ENCODE measurements at places on chromosomes 6 and 20.
A peak's percentile ranks its signal among the peaks of the same experiment; 100 is the strongest.

GRCh38 chr20:9756660-9757059 lies 82.2 kb downstream of the PAK5 start:
- DNase-seq, result no peak

DNA sequence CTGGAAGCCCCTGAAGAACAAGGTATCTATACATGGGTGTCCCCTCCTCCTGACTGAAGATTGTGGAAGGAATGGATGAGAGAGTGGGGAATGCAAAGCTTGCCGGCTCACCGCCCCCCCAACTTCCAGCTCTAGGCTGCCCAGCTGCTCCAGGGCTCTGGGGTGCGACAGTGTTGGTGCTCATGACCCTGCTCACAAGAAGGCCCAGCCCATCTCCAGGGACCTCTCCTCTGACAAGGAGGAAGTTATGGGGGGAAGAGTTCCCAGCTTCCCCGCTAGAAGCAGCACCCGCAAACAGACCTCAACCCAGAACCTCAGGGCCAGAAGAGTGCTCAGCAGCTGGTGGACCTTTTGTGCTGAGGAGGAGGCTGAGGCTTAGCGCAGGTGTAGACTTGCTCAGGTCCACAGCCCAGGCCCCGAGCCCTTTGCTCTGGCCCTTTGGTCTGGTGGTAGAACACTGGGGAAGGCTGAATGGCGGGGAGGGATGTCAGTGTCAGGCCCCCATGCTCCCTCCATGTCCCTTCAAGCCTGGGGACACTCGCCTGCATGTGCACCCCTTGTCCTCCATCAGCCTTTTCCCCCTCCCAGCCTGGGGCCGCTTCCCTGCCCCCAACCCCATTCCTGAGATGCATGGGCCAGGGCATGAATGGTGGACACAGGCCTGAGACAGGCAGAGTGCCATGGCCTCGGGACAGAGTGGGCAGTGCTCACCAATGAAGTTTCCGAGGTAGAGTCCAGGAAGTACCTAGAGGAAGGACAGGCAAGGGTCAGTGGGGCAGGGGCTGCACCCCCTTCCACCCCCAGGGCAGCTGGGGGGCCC lies 1.3 kb downstream of the DUSP15 start:
- DNase-seq, result no peak

- no peak for DNase-seq
Measured at GRCh38 chr20:57493091-57493615, 31.8 kb downstream of the CTCFL start.

- no peak for DNase-seq
Measured at GRCh38 chr6:126664271-126664670, 324.4 kb downstream of the CENPW start.

DNA sequence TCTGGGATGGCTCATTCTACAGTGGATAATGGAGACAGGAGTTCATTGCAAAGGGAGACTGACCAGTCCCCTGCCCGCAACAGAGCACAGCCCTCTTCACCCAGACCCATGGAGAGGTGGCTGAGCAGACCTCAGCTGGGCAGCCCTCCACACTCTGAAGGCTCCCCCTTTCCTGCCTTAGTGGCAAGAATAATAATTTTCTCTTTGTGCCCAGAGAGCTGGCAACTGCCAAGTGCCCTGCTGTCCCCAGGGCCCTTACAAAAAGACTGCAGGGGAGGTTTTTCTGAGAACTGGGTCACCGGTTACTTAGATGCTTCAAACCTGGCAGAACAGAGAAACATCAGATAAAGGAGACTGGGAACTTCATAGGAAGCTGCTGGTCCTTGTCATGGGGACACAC lies 35.4 kb upstream of the ZNFX1 start:
- no peak for DNase-seq

GRCh38 chr6:112504621-112505020 lies 157.5 kb downstream of the RFPL4B start:
- no peak for DNase-seq

- no peak for DNase-seq
Measured at GRCh38 chr6:43127180-43127579, 43.9 kb upstream of the SRF start.

DNA sequence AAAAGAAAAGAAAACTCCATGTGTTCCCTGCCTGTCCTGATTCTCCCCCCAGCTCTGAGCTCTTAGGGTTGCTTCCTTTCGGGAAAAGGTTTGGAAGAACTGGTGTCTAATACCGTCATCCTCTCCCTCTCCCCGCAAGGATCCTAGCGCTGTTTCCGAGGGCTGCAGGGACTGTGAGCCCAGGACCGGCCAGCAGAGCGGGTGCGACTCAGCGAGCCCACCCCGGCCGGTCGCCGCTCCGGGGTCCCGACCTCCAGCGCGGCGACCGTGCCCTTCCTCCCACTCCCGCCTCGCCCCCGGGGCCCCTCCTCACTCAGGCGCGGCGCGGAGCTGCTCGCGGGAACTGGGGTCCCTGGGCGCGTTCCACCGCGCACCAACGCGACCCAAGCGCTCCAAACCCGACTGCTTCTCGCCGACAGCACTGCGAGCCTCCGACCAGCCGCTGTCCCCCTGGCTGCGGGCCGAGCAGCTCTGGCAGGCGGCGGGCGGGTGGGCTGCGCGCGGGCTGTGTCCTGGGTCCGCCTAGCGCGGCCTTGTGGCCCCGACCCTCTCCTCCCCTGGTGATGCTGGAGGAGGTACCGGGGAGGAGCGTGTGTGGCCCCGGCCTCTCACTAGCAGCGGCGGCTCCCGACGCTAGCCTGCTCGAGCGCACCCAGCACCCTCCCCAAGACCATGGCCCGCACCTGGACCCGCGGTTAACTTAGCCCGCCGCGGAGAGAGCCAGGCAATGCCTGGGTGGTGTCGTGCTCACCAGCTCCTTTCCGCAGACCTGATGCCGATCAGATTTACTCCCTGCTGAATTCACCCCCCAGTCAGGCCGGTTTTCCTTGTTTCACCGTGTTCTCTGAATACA lies at the start of gene PLA2G7:
Gene PLA2G7 (minus strand): TSS at position 509 of the 853 bp plus-strand sequence. CDS start 12,484 bp downstream, outside the sequence.
- DNase-seq, result peak; percentile 30

DNA sequence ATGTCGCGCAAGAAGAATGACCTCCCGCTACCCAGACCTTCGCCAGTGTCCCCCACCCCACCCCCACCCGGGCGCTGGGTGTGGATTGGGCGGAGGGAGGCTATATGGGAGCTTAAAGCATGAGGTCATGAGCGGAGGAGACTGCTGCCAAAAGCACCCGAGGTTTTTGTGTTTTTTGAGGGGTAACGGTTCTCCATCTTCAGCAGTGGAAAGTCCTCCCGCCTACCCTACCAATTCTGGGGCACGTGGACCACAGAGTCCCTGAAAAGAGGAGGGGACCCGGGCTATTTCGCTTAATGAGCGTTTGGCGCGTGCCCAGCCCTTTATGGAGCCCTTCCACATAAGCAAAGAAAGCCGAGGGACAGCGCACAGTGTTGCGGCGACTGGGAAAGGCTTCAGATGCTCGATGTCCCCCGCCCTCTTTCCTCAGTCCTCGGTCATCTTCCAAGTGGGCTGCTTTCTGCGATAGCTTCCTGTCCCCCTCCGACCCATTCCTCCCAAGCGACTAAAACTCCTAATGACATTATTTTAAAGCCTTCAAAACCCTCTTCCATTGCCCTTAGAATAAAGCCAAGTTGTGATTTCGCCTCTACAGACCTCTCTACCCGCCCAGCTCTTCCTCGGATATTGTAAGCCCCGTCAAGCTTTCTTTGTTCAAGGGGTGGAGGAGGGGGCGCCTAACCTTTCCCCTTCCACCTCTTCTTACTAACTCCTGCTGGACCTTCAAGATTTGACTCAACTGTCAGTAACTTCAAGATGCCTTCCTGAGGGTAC lies 2.1 kb upstream of the TRERF1 start:
- DNase-seq, result peak; percentile 60

- DNase-seq, result no peak
Measured at GRCh38 chr6:68973066-68973465, 338.0 kb downstream of the ADGRB3 start.

- no peak for DNase-seq
Measured at GRCh38 chr6:44003345-44004061, 123.7 kb downstream of the MRPL14 start.

- DNase-seq, result no peak
Measured at GRCh38 chr6:34810936-34811632, 19.2 kb downstream of the BLTP3A start.

DNA sequence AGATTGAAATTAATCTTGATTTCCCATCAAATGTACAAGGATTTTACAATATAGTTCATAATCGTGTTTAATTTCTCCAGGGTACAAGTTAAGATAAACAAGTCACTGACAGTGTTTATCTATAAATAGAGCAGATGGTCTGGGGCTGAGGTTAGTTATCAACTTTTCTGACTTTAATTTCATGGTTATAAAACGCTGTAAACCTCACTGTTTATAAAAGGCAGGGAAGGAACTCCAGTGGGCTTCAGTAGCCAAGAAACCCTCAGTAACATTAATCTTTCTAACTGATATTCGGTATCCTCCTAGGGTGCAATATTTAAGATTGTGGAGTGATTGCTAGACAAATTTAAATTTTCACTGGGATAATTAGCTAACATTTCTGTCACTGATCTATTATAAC lies 68.6 kb downstream of the GFRAL start:
- DNase-seq, result no peak

DNA sequence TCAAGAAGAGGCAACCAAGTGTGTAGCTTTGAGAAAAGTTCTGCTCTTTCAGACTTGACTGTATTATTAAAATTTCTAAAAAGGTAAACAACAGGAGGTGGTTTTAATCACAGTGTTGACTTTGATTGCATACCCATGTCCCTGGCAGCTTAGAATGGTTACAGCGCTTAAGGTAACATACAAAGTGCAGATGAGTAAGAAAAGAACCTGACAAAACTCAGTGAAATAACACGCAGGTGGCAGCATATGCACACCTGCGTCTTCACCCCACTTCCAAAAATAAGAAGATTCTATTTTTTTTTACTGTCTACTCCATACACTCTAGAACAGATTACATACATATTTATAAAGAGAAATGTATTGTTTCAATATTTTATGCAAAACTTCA lies 233.5 kb downstream of the GMPR start:
- DNase-seq, result no peak

DNA sequence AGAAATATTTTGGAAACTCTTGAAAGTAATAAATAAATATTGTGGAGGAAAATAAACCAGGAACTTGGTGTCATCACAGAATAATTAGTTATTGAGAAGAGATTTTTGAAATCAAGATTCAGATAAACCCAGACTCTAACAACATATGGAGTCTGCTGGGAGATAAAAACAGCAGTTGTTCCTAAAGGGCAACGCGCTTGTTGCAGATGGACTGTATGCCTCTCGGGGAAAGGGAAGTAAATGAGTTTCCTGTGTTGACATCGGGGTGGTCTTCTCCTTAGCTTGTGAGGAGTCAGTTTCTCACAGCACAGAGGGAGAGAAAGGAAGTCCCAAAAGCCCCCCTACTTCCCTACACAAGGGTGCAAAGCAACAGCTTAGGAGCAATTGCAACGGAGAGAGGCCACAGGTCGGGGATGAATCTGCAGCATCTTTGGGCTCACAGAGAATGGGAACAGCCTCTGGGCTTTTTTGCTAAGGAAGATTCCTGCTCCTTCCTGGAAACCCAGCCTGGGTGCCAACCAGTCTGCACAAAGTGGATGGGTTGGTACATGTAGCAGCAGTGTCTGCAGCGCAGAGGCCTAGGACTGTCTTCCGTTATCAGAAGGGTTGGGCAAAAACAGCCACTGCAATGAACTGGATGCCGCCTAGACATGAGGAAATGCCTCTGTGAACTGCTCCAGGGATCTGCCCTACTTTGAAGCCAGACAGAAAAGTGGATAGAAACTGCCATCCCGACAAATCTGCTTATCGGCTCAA lies 603.0 kb upstream of the NRSN1 start:
- DNase-seq, result no peak

DNA sequence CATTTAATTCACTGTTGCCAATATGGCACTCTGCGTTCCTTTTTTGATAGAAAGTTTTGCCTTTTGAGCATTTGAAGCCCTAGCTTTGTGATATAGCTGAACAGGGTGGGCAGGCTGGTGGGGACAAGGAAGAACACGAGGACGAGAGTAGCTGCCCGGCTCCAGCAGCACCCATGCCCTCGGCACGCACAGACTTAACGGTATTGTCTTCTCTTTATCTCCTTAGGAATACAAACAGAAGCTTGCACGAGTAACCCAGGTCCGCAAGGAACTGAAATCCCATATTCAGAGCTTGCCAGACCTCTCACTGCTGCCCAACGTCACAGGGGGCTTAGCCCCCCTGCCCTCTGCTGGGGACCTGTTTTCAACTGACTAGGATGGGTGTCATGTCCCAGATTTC lies 56.0 kb downstream of the RPRD1B start:
- DNase-seq, result no peak

DNA sequence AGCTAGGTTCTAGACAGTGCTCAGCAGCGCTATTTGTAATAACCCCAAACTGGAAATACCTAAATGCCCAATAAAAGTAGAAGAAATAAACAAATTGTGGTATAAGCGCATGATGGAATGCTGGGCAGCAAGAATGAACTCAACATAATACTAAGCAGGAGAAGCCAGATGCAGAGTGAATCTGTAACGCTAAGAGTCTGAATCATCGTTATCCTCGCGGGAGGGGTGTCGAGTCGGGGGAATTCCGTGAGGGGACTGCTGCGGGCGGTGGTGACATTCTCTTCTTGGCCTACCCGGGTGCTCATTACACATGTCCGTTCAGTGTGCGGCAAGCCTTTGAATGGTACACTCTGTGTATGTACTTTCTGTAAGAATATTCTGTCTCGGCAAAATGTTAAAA lies 83.7 kb downstream of the SULF2 start:
- DNase-seq, result no peak

DNA sequence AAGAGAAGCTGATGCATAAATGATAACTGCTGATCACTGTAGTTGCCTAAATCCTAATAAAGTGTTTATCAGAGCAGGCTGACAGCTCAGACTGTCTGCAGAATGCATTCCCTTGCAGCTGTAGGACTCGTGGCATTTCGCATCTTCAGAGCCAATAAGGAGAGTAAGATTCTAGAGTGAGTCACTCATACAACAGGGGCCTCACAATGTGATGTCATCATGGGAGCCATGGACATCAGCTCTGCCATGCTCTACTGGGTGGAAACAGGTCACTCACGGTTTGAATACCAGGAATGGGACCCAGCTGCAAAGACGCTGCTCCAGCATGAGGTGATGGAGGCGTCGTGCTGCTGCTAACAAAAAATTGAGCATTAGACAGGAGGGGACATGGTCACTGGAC lies 7.4 kb downstream of the FAM209B start:
- DNase-seq, result no peak

GRCh38 chr6:41021832-41022231 lies 17.2 kb downstream of the UNC5CL start:
- no peak for DNase-seq

- no peak for DNase-seq
Measured at GRCh38 chr6:34987506-34987905, 98.5 kb downstream of the ANKS1A start.
